ENCODE measurements at places on chromosomes 3 and 15.

DNA sequence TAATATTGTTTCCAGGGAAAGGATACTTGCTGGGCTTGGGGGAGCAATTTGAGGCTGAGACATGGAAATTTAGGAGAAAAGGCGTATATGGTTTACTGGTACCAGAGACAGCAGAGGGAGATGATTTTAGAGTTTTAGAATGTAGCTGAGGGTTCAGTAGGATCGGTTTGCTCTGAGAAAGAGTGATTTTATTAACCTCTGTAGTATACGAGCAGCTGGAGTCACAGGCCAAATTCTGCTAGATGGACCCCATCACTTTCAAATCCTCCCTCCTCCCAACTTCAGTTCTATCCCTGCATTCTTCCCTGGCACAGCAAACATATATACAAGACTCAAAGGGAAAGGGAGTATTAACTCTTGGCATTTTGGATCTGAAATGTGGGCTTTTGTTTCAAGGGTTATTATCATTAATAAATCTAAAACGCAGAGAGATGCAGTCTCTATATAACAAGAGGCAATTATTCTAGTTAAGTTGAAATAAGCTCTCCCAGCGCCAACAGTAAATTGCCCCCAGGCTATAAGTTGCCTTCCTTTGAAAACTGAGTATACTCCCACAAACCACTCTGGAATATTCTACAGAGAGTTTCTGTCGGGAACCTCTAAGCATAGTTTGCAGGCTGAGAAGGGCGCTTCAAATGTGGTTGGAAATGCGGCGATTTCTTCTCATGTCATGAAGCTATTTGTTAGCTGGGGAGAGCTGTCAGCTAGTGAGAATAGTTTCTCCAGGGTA is 5.4 kb downstream of the CRABP1 start:
- no peak for DNase-seq
- no peaks in the 10 kb centered on the region for H3K4me1 ChIP-seq
- peaks cover 57% of the 10 kb centered on the region for H3K27me3 ChIP-seq
- no peak overlapping the region for H3K27ac ChIP-seq
- no peaks in the 10 kb centered on the region for H3K36me3 ChIP-seq
- no peak overlapping the region for H3K4me3 ChIP-seq

DNA sequence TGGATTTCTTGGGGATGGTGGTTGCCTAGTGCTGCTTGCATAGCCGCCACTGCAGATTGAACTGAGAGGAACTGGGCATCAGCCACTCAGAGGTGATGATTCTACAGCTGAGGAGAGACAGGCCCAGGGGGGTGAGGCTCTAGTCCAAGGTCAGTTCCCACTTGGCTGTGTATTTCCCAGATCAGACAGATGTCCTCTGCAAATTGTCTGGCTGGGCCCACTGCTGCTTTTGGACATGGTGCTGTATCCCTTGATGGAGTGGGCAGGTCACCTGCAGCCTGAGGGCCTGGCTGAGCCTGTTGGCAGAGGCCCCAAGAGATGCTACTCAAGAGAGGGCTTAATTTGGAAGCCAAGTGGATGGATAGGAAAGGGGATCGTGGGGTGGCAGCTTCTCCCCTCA is 124.5 kb upstream of the CTDSPL start:
- H3K27ac ChIP-seq: no peak overlapping the region
- H3K4me1 ChIP-seq: no peaks in the 10 kb centered on the region
- H3K27me3 ChIP-seq: peaks cover 10% of the 10 kb centered on the region
- no peak overlapping the region for H3K4me3 ChIP-seq
- no peaks in the 10 kb centered on the region for H3K36me3 ChIP-seq

- H3K27me3 ChIP-seq: peaks cover 2% of the 10 kb centered on the region
- no peak for DNase-seq
- no peaks in the 10 kb centered on the region for H3K4me1 ChIP-seq
Measured at GRCh38 chr15:61057376-61057775, 171.7 kb downstream of the RORA start.

GRCh38 chr3:129567176-129567705 is 24.3 kb downstream of the H1-8 start:
- DNase-seq: no peak
- no peaks in the 10 kb centered on the region for H3K4me1 ChIP-seq
- H3K36me3 ChIP-seq: peaks cover 4% of the 10 kb centered on the region
- H3K27me3 ChIP-seq: no peaks in the 10 kb centered on the region

DNA sequence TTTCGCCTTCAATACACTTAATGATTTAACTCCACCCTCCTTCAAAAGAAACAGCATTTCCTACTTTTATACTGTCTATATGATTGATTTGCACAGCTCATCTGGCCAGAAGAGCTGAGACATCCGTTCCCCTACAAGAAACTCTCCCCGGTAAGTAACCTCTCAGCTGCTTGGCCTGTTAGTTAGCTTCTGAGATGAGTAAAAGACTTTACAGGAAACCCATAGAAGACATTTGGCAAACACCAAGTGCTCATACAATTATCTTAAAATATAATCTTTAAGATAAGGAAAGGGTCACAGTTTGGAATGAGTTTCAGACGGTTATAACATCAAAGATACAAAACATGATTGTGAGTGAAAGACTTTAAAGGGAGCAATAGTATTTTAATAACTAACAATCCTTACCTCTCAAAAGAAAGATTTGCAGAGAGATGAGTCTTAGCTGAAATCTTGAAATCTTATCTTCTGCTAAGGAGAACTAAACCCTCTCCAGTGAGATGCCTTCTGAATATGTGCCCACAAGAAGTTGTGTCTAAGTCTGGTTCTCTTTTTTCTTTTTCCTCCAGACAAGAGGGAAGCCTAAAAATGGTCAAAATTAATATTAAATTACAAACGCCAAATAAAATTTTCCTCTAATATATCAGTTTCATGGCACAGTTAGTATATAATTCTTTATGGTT is at the start of gene CCR5:
CCR5 (plus strand) TSS at position 108 of the 680 bp plus-strand sequence. CDS start 1,957 bp downstream, outside the sequence.
- no peaks in the 10 kb centered on the region for H3K4me1 ChIP-seq
- DNase-seq: no peak
- H3K27ac ChIP-seq: no peak within 1 kb of the TSS
- H3K27me3 ChIP-seq: peaks cover 58% of the 10 kb centered on the region
- no peaks in the 10 kb centered on the region for H3K36me3 ChIP-seq
- no peak within 1 kb of the TSS for H3K4me3 ChIP-seq

DNA sequence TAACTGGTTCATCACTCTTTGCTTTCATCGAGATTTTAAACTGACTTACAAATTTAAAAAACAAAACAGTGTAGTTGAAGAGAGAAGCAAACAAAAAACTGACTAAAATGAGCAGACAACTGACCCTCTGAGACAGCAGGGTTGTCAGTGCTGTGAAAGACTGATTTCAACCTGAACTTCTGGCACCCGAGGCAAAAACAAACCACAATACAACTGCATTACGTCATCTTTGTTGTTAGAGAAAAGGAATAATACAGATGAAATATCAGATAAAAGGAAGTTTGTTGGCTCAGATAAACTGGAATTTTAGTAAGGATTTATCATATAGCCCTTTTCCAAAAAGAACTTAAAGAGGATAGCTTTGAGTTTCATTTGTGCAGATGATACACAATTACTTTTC is 51.1 kb downstream of the PARP15 start:
- no peak overlapping the region for H3K27ac ChIP-seq
- peaks cover 5% of the 10 kb centered on the region for H3K4me1 ChIP-seq
- no peak overlapping the region for H3K4me3 ChIP-seq
- peak; percentile 18 for DNase-seq
- peaks cover 3% of the 10 kb centered on the region for H3K27me3 ChIP-seq

GRCh38 chr3:187497052-187497451 is 128.9 kb downstream of the RTP4 start:
- no peak overlapping the region for H3K27ac ChIP-seq
- H3K4me1 ChIP-seq: no peaks in the 10 kb centered on the region
- DNase-seq: no peak
- no peak overlapping the region for H3K4me3 ChIP-seq
- no peaks in the 10 kb centered on the region for H3K27me3 ChIP-seq

GRCh38 chr3:871651-872050 is 221.2 kb upstream of the CNTN6 start:
- no peak overlapping the region for H3K4me3 ChIP-seq
- no peak overlapping the region for H3K27ac ChIP-seq
- H3K27me3 ChIP-seq: no peaks in the 10 kb centered on the region
- H3K4me1 ChIP-seq: no peaks in the 10 kb centered on the region
- DNase-seq: no peak
- H3K36me3 ChIP-seq: no peaks in the 10 kb centered on the region

- no peak overlapping the region for H3K4me3 ChIP-seq
- DNase-seq: no peak
- H3K36me3 ChIP-seq: peaks cover 52% of the 10 kb centered on the region
- H3K4me1 ChIP-seq: peaks cover 11% of the 10 kb centered on the region
Measured at GRCh38 chr15:48596841-48597240, 48.7 kb downstream of the FBN1 start.

DNA sequence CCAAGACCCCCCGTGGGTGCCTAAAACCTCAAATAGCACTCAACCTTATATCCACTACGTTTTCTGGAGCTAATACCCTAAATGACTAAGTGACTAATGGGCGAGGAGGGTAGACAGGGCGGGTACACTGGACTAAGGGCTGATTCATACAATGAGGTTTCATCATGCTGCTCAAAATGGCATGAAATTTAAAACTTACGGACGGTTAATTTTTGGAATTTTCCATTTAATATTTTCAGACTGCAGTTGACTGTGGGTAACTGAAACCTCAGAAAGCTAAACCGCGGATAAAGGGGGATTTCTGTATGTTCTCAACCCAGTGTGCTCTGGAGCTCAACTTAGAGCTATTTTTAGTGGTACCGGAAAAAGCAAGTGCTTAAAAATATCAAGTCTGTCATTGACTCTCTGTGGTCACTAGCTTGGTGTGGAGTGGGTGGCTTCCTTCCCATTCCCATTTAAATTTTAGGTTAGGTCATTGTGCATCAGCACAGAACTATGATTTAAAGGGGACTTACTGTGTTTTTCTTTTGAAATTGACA is 72.9 kb downstream of the LRRC28 start:
- peak; percentile 94 for DNase-seq
- H3K4me3 ChIP-seq: peak overlapping the region; percentile 45
- no peaks in the 10 kb centered on the region for H3K36me3 ChIP-seq
- peak overlapping the region; percentile 90 for H3K27ac ChIP-seq
- H3K4me1 ChIP-seq: peaks cover 30% of the 10 kb centered on the region

DNA sequence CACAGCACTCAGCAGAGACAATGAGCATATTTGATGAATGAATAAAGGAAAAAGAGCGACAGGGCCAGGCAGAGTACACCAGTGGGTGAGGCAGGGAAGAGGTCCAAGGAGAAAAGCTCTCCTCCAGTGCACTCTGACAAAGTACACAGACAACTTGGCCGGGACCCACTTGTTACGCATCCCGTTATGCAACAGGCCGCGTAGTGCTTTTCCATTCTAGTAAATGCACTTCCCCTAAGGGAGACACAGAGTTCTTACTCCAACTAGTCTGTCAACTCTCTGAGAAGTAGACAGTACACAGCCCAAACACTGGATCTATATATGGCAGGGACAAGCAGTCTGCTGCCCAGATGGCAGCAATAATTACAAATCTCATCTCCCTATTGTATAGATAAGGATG is 18.5 kb downstream of the LARP6 start:
- H3K4me3 ChIP-seq: no peak overlapping the region
- no peak for DNase-seq
- H3K27ac ChIP-seq: no peak overlapping the region
- H3K4me1 ChIP-seq: peaks cover 13% of the 10 kb centered on the region

DNA sequence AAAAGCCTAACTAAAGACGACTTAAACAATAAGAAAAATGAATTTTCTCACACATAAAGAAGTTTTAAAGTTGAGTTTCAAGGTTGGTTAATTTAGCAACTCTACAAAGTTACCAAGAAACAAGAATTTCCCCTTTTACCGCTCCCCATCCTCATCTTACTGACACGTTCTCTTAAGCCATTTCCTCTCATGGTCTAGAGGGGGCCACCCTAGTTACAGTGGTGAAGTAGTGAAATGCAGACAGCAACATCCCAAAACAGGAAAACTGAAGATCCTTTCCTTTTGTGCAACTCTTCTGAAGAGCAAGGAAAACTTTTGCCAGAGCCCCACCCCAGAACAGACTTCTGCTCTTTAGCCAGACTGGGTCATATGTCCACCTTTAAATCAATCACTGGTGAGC is 17.3 kb upstream of the SOX14 start:
- no peak for DNase-seq
- H3K27ac ChIP-seq: no peak overlapping the region
- H3K4me3 ChIP-seq: no peak overlapping the region
- H3K36me3 ChIP-seq: no peaks in the 10 kb centered on the region

GRCh38 chr15:88858934-88859333 is 36.4 kb downstream of the HAPLN3 start:
- H3K27me3 ChIP-seq: peaks cover 8% of the 10 kb centered on the region
- no peak for DNase-seq
- H3K4me3 ChIP-seq: no peak overlapping the region

Data from astrocyte (in vitro differentiated cells and primary cell).